ENCODE measurements at places on chromosomes 11 and 22.

GRCh38 chr11:119663279-119663678 is 65.7 kb downstream of the NECTIN1 start:
- DNase-seq = no peak

DNA sequence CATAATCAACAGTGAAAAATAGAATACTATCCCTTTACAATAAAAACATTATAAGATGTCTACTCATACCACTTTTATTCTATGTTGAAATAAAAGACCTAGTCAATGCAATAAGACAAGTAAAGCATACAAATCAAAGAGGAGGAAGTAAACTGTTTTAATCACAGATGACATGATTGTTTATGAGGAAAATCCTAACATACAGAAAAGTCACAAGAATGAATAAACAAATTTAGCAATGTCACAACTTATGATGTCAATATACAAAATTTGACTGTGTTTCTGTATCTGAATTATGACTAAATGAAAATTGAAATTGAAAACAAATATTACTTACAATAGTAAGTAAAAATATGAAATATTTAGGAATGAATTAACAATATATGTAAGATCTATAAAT is 221.9 kb upstream of the GRIA4 start:
- DNase-seq = no peak

DNA sequence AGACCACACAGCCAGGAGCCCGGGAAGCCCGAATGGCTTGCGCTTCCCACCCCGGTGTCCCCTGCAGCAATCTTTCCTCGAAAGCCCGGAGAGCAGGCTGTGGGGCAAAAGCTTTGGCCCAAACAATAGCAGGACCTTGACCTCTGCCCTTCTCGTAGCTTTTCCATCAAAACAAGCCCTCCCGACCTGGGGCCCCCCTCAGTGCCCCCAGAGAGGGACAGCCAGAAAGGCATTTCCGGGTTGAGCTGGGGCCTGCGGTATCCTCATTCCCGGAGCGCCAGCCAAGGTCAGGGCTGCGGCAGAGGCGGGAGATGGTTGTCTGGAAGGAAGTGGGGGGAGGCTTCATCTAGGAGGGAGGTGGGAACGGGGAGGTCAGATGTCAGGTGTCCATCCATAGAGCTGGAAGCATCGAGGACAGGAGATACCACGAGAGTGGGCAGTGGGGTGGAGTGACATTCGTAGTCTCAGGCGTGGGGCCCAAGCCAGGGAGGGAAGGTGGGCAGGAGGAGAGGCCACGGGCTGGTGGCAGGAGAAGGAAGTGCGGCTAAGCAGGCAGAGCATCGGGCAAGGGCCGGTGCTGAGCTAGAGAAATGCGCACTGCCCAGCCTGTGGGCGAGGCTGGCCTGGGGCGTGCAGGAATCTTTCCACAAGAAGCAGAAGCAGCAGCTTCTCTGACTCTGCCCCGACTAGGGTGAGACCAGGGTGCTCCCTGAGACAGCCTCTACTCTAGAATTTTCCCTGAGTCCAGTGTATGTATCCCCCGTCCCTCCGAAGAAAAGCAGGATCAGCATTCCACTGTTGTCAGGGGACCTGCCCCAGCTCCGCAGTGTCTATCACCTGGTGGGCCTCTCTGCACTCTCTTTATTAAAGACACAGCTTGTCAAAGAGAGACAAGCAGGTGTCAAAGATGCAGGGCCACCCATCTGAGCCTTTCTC is 14.3 kb downstream of the PDGFB start:
- peak; percentile 36 for DNase-seq

DNA sequence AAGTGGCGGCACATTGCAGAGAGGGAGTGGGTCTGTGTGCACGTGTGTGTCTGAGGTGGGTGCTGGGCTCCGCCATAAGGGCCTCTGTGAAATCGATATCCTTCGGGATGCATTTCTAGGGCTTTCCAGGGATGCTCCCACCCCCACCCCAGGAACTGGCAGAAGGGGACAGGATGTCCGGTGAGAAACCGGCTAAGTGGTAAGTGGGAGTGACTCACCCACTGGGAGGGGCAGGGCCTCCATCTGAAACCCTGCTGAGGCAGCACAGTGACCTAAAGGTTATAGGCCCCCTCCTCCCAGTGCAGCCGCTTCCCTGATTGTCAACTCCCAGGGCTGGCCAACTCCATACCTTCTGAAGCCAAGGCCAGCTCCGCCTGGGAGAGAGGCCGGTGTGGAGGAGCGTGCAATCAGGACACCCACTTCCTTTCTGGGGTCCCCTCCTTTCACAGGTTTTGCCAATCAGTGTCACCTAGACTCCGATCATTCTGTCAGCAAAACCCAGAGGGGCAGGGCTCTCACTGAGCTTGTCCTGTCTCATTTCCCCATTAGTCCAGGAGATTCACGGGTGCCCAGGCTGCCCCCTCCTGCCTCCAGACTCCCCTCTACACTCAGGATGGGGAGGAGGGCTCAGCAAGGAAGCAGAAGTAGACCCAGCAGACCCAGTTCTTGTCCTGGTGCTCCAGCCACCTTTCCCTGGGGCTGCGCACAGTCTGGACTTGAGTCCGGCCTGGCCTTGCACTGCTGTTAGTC is 44.5 kb downstream of the NECTIN1 start:
- DNase-seq = peak; percentile 35

- no peak for DNase-seq
Measured at GRCh38 chr11:62689421-62690183, at the start of gene LRRN4CL. LRRN4CL (minus strand) TSS chr11:62689530; CDS start chr11:62688508, 1,022 bp downstream.

- DNase-seq = no peak
Measured at GRCh38 chr22:27866135-27867084, 52.6 kb downstream of the PITPNB start.

Data from common myeloid progenitor, CD34-positive (primary cell).